ENCODE measurements at places on chromosomes 5 and 9.

DNA sequence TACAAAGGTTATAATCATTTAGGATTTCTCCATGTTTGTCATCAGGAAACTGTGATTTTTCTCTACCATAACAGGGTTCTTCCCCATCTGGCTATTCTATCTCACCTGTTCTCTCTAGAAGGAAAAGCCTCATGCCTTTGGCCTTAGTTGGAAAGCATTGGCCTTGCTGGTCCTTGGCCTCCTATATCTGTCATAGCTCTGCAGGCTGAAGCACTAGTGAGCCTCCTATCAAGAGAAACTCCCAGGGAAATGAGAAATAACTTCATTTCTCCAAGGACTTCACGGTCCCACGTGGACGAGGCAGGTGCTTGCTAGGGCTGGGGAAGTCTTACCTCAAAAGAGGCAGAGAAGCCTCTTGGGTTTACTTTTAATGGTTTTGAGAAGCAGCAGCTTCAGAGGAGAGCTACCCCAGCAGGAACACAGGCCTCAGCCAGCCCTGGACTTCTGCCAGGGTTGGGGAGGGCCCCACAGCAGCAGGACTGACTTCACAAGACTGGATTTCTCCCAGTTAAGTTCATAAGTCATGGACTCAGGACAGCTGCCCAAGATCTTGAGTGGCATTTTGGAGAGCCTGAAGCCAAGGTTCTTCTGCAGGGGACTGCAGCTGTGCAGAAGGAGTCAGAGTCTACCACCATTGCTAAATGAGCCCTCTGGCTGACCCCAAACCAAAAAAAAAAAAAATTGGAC lies 15.8 kb upstream of the PSAT1 start:
- no peak for DNase-seq

GRCh38 chr9:76658510-76659231 lies 105.6 kb upstream of the PCA3 start:
- DNase-seq: no peak

DNA sequence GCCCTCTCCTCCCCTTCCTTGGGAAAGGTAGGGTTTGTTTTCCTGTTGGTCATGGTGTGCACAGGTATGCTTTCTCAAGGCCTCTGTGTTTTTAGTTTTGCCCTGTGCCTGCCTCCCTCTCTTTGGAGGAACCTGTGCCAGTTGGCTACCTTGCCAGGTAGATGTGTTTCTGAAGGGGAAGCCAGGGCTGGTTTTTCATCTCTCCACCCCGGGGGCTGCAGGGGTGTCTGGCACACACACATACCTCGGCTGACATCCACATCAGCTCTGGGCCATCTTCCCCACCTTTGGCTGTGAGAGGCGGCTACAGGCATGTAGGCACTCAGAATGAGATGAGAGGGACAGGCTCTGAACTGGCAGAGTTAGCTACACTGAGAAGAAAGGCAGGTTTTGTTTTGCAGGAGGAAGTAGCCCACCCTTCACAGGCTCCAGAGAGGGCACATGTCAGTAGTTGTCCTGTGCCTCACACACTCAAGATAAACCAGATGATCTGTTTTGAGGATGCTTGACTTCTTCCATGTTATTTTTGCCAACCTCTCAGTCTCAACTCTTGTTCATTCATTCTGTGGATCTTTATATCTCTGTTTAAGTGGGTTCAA lies 9.7 kb downstream of the RGMB start:
- DNase-seq: no peak

DNA sequence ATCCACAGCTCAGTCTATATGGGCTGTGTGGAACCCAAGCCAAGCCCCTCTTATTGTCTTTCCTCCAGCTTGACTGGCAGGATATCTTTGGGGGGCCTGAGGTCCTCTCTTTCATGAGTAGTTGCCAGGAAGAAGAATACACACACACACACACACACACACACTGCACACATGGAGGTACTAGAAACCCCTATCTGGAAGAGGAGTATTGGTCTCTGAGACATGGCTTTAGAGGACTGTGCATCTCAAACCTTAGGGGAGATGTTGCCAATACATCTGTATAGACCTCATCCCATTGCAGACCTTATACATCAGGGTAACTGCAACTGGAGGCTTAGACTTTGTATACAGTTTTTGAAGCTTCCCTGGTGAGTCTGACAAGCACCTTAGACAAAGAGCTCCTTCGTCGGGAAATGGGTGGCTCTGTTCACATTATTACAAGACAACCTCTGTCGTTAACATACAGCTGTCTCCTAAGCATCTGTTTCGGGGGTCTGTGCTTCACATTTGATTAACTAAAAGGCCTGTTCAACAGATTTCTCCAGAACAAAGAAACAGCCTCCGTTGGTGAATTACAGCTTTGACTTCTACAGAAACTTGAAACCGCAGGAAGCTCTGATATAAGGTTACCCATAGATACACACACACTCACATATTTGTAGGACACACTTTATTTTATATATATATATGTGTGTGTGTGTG lies 5.5 kb upstream of the ENTREP1 start:
- DNase-seq: no peak

DNA sequence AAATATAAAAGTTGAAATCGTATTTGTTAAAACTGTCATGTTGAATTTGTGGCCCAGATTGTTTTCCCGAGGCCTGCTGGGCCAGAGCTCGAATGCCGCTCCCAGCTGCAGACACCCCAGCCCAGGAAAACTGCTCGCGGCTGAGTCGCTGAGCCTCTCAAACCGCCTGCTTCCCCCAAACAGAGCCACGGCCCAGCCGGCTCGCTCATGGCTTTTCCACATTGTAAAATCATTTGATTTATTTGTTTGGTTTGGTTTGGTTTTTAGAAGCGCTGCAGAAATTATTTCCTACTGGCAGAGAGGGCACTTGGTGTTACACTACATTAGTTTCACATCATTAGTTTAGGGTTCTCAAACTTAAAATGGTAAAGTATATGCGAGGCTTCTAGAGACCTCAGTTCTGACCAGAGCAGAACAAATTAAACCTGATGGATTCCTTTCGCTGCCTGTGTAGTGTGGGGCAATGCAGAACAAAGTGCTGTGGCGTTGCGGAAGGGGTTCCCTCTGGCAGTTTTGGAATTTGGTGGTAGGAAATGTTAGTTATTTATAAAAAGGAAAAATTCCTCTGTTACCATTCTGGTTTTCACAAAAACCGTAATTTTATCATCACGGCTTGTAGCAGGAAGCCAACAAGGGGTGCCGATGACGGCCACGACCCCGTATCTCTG lies 156.5 kb upstream of the PITX1 start:
- no peak for DNase-seq

GRCh38 chr9:8256880-8257279 lies 457.3 kb upstream of the DMAC1 start:
- no peak for DNase-seq

GRCh38 chr5:156037151-156037909 lies 289.6 kb upstream of the SGCD start:
- no peak for DNase-seq

- DNase-seq: no peak
Observed at GRCh38 chr9:19629488-19629887, 159.3 kb downstream of the SLC24A2 start.

DNA sequence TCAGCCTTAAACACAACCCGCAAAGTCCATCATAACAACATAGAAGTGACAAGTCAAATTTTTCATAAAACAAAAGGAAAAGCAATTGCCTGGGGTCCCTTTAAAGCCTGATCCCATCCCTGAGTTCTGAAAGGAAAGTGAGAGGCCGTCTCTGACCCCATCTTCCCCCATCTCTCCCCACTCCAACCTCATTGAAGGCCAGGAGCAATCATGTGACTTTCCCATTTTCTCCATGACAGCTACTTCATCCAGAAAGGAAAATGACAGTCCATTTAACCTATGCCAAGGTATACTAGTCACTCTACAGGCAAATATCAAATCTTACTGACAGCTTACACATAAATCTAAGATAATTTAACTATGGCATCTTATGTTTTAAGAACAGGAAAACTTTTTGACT lies 15.5 kb downstream of the ACTL7A start:
- no peak for DNase-seq

GRCh38 chr9:78023003-78023741 lies 8.4 kb downstream of the GNAQ start:
- DNase-seq: no peak

DNA sequence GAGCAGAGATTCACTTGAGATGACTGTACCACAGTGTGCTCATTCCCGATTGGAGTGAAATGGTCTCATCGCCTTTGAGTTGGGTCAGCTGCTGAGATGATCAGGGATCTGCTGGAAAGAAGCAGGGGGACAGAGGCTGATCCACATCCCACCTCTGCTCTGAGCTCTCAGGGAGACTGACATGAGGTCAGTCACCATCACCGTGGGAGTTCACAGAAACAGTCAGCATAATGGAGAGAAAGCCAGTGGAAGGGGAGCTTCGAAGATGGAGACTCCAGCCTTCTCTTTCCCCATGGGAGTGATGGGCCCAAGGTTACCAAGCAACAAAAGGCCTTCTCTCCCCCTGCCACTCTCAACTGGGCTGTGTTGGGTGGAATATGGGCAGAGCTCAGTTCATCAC lies 276.4 kb downstream of the CDK5RAP2 start:
- DNase-seq: no peak

DNA sequence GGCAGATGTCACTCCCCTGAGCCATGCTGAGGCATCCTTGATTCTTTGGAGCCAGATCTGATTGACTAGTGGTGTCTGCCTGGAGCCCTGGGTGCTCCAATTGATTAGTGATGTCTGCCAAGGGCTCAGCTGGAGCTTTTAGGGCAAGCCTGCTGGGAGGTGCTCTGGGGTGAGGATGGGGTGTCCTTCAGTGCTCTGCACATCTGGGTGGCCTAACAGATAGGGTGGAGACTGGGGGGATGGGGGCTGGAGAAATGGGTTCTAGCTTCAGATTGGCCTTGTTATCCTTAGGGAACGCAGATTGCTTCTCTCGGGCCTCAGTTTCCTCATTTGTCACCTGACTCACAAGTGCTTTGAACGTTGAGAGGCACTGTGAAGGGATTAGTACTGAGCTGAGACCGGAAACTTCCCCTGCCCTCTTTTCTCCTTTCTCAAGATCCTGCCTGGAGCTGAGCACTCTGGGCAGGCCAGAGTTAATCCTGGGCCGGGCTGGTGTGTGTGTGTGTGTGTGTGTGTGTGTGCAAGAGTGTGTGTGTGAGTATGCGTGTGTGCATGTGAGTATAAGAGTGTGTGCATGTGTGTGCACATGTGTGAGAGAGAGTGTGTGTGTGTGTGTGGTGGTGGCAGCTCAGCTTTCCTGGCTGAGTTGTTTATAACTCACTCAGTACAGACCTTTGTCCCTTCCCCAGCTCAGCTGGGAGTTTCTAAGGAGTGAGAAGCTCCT lies 5.6 kb upstream of the IER5L start:
- no peak for DNase-seq

- no peak for DNase-seq
Observed at GRCh38 chr5:153718713-153719112, 228.2 kb downstream of the GRIA1 start.

DNA sequence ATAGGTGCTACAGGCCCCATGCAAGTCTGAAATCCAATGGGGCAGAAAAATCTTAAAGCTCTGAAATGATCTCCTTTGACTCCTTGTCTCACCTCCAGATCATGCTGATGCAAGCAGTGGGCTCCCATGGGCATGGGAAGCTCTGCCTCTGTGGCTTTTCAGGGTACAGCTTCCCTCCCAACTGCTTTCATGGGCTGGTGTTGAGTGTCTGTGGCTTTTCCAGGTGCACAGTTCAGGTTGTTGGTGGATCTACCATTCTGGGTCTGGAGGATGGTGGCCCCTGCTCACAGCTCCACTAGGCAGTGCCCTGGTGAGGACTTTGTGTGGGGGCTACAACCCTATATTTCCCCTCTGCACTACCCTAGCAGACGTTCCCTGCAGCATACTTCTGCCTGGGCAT lies 103.5 kb downstream of the STARD4 start:
- no peak for DNase-seq

GRCh38 chr9:90629354-90629753 lies 13.3 kb downstream of the DIRAS2 start:
- no peak for DNase-seq

GRCh38 chr5:37043693-37044092 lies 167.1 kb downstream of the NIPBL start:
- no peak for DNase-seq

- no peak for DNase-seq
Observed at GRCh38 chr9:19495186-19496028, 86.6 kb downstream of the ACER2 start.

DNA sequence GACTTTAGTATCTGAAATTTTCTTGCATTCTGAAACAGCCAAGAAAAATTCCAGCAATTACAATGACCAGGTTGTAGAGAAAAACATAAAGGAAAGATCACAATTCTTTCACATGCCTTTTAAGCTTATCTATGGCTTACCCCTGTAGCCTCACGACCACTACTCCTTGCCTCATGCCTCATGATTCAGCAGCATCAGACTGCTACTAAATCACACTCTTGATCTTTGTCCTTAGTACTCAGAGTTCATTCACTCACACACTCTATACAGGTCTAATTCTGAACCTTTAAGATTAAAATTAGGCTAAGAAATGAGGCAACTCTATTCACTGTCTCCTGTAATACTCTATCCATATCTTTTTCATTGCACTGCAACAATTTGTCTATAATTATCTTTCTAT lies 415.1 kb downstream of the MLLT3 start:
- no peak for DNase-seq

DNA sequence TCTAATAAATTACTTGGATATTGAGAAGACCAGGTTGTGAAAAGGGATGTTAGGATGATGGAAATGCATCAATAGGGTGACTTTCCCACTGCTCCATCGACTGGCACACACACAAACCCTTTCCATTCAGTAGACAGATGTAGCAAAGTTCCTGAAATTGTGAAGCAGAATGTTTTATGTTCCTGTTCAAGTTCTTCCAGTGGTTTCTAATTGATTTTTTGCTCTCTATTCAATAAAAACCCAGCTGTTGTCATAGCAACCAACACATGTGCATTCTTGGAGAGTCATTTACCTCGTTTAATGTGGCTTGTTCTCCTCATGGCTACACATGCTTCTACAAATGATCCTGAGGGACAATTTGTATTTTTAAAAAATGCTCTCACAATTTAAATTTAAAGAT lies 244.6 kb downstream of the RAB3C start:
- DNase-seq: no peak

DNA sequence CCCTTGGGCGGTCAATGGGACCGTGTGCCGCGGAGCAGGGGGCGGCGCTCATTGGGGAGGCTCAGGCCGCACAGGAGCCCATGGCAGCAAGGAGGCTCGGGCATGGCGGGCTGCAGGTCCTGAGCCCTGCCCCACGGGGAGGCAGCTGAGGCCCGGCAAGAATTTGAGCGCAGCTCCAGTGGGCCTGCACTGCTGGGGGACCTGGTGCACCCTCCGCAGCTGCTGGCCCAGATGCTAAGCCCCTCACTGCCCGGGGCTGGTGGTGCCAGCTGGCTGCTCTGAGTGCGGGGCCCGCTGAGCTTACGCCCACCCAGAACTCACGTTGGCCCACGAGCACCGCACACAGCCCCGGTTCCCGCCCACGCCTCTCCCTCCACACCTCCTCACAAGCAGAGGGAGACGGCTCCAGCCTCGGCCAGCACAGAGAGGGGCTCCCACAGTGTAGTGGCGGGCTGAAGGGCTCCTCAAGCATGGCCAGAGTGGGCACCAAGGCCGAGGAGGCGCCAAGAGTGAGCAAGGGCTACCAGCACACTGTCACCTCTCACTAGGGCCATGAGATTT lies 141.1 kb upstream of the OR13F1 start:
- DNase-seq: no peak

- no peak for DNase-seq
Observed at GRCh38 chr9:72006501-72006900, 53.9 kb downstream of the C9orf57 start.
